HCEC 1CT (cell line): ENCODE measurements at places on chromosomes 7 and 10.

GRCh38 chr10:60186315-60187071 is 203.2 kb downstream of the ANK3 start:
- DNase-seq: peak; percentile 9

DNA sequence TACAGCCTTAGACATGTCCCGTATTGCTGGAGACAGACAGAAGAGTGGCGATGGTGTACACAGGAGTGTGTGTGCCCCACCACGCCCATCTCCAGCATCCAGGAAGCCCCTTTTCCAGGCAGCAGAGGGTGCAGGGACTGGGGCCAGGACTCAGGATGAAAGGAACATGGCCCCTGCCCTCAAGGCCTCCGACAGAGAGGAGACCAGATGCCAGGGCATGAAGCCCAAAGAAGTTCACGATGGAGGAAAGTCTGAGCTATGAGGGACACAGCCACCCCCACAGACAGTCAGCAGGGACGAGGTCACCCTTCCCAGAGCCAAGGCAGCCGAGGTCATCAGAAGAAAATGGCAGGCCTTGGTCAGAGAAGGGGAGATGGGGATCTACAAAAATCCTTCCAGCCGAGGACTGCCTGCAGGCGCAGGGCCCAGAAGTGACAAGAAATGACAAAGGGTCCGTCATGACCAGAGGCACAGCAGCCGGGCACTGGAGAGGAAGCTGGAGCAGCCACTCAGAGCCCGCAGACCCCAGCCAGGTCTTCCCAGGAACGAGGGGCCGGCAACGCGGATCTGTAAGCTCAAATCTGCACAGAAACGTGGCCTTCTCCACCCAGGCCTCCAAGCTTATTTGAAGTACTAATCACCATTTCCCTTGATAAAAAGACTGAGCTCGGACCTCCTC is 78.7 kb upstream of the PPP2R2D start:
- DNase-seq: no peak

DNA sequence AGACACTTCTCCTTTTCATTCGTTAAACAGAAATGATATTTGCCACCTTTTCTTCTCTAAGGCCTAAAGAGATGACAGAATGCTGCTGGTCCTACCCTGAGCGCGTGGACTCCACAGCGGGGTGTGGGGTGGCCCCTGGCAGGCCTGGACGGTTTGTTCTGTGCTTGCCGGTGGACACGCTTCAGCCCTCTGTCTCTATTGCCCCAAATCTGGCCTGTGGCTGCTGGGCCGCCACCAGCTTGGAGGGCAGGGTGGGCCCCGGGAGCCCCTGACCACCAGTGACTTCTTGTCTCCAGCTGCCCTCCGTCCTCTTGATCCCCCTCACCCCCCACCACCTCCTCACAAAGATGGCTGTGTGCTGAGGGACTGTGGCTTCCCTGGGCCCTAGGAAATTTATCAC is 5.7 kb downstream of the CHST3 start:
- no peak for DNase-seq

DNA sequence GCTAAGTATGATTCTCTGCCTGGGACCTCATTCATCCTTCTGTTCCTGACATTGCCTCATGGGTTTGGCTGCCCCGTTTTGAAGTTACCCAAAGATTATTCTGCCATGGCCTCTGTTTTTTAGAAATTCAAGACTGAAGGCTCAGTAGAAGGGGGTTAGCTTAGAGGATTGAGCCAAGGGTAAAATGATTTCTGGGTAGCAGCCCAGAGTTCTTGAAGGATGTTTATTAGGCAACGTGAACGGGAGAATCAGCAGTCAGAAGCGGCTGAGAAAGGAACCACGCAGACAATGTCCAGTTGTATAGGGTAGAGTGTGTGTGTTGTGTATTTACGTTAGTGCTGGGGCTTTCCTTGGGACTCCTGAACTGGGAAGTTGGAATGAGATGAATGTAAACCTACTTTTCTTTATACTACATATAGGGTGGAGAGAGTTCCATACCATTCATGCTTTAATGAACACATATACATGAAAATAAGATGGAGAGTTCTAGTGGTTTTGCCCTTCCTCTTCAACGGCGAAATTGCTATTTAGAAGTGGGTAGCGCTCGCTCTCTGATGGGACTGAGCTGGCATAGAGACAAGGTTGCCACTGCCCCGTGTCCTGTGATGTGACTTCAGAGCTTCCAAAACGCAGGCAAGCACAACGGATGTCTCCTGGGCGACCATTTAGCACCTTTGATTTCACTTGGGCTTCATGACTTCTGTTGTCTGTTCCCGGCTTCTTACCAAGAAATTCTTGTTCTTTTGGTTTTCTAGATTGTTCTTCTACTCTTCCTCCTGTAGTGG is 35.0 kb upstream of the IL15RA start:
- DNase-seq: no peak

DNA sequence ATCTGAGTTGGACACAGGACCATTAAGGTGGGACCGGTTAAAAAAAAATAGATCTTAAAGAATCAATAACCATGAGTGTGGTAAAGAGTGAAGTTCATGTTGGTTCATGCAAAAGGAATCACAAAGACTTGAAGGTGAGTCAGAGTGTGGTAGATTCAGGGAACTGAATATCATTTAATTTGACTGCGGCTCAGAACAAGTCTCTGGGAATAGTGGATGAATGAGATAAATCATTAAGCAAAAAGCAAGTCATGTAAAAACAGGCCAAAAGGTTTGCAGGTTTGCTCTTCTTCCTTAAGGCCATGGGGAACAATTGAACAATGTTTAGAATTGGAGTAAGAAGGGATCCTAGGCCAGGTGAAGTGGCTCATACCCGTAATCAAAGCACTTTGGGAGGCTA is 385.8 kb downstream of the ETV1 start:
- DNase-seq: no peak

- DNase-seq: no peak
Observed at GRCh38 chr7:112866424-112866823, 76.2 kb upstream of the TMEM168 start.

DNA sequence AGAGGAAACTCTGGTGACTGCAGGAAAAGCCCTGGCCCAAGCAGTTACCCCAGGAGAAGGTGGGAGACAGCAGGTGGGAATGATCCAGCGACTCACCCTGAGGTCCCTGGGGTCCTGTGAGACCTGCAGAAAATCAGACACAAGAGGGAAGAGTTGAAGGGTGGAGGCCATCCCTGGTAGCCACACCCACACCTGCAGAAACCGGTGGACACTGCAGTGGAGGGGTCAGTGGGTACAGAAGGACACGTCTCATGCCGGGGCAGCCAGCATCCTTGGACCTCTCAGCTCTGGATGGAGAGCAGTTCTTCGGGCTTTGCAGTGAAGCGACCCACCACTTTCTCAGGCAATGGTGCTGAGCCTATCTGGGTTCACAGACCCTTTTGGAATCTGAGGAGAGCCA is 39.0 kb downstream of the COL17A1 start:
- DNase-seq: no peak

DNA sequence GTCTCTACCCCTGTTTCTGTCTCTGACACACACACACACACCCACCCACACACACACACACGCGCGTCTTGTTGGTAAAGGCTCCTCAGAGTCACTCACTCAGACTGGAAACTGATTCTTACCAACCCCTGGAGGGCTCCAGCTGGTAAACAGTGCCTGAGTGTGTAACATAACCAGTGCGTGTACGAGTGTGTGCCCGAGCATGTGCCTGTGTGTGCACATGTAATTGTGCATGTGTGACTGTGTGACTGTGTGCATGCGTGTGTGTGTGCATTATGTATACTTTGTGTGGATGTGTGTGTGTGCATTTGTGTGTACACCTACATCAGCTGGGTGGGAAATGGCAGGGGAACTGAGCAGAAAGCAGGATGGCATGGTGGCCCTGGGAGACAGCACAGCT is 317.1 kb downstream of the WDR37 start:
- DNase-seq: no peak
